CD4-positive, alpha-beta T cell treated with Interleukin-15 for 4 hours (primary cell): ENCODE measurements at places on chromosomes 2 and 18.

DNA sequence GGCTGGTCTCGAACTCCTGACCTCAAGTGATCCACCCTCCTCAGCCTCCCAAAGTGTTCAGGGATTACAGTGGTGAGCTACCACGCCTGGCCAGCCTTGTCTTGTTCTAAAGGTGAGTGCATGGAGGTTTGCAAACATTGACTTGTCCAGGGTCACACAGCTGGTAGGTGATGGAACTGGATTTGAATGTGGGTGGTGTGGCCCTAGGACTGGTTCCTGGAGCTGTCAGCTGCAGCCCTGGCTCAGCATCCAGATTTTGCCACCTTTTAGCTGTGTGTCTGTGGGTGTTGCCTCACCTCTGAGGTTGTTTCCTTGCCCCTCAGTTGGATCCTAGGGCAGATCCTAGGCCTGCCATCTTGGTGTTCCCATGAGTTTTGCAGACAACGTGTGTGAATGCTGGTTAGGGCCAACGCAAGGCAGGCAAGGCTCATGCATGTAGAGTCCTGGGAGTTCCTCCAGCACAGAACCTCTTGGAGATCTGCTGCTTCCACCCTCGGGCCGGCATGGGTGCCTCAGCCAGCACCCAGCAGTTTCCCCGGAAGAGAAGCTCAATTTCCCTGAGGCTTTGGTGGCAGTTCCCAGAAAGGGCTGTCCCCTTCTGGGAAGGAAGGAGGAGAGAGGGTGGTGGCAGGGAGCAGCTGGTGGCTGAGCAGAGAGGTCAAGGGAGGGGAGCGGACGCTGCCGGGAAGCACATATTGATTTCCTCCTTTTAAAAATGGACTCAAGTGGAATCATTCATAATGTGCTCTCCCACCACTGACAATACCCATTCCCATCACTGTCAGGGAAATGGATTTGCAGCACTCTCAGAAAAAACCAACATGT, 127.6 kb upstream of the HS6ST1 start:
- no peak for DNase-seq

DNA sequence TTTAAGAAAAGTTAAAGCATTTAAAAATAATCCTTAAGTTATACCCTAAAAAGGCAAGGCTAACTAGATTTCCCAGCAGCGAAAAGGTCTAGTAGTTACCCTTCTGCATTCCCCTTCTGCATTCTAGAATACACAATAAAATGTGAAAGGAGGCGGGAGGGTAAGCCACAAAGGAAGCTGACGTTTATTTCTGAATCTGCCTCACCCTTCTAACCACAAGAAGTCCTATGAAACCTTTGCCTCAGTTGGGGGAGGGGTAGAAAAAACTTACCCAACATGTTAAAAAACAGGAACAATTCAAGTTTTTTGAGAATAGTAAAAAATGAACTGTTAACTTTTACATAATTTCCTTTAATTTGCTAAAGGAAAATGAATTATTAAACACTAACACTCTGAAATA, 11.3 kb downstream of the STK17B start:
- DNase-seq, result peak; percentile 83

DNA sequence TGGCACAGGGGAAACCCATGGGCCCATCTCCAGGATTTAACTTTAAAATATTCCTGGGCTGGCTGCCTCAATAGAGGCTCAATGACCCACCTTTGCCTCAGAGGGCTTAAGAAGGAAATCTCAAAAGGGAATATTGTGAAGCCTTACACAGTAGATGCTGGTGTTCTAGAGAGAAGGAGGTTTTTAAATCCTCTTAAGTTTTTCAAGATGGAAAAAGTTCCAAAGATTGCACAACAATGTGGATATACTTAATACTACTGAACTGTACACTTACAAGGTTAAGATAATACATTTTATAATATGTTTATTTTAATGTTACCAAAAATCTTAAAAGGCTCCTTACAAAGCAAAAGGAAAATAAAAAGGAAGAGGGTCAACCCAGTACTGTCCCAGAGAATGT, 54.9 kb upstream of the LCLAT1 start:
- no peak for DNase-seq

GRCh38 chr2:16441431-16441830, 224.2 kb downstream of the CYRIA start:
- DNase-seq, result no peak

- DNase-seq, result no peak
Observed at GRCh38 chr2:25187729-25188350, 19.5 kb upstream of the POMC start.

GRCh38 chr2:234579231-234579962, 82.5 kb upstream of the ARL4C start:
- no peak for DNase-seq

GRCh38 chr2:7004636-7005035, 87.4 kb downstream of the RNF144A start:
- DNase-seq, result no peak

GRCh38 chr2:101188683-101189405, 37.7 kb upstream of the TBC1D8 start:
- DNase-seq, result no peak

- DNase-seq, result no peak
Observed at GRCh38 chr2:136210455-136210805, 92.5 kb upstream of the CXCR4 start.

GRCh38 chr2:3199627-3200345, 177.8 kb downstream of the EIPR1 start:
- no peak for DNase-seq

DNA sequence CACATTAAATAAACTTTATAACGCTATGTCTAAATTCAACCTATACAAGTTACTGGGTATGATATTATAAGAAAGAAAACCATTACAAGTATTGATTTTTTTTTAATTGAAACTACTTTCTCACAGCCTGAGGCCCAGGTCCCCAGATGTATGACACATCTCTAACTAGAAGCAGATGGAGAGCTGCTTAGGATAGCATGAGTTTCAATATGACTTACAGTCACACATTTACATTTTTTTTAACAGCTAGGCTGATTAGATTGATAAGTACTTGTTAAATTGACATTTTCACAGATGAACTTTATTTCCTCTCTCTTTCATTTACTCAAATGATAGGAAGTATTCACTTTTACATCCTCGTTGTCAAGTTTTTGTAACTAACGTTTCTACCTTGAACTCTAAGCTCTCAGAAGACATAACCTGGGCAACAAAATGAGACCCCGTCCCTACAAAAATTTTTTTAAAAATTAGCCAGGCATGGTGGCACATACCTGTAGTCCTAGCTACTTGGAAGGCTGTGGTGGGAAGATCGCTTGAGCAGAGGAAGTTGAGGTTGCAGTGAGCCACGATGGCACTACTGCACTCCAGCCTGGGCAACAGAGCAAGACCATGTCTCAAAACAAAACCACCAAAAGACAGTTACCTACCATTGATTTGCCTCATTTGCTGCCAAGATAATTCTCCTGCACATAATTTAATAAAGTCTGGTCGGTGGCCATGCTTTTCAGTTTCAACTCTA, 52.4 kb downstream of the STK39 start:
- peak; percentile 52 for DNase-seq

GRCh38 chr2:69291721-69292120, 95.3 kb downstream of the GFPT1 start:
- no peak for DNase-seq

GRCh38 chr2:8475349-8476031, 206.4 kb upstream of the ID2 start:
- peak; percentile 74 for DNase-seq

DNA sequence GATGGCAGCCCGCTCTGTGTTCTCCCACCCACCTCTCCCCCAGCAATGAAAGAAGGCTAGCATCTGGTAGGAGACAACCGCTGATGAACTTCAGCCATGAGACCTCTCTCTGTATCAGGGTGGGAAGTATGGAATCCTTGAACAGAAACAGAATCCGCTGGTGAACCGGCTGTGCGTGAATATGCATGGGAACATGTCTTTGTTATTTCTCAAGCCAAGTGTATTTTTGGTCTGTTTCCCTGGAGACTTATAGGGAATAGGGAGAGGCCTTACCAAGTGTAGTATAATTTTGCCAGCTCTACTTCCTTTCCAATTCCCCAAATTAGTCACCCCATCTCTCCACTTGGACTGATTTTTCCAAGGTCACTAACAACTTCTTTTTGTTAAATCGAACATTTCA, 30.1 kb downstream of the WNT10A start:
- no peak for DNase-seq

DNA sequence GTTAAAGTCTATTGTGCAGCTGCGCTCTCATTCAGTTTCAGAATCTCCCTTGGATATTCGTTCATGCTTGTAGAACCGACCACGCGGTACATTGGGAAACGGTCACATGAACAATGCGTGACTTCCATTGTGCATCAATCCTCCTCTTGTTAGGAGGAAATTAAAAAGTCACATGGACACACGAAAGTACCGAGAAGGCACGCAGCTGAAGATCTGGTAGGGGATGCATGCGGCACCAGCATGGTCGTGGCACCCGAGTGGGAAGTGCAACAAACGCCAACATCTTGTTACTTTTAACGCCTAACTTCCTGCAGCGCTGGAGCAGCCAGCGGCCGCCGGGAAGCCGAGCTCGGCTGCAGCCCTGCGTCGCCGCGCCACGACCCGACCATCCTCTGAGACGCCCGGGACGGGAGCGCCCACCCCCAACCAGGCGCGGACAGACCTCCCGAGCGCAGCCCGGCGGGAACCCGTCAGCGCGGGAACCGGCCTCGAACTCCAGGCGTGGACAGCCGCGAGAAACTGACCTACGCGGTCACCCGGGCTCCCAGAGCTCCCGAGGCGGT, 412 bp downstream of the OSBPL1A start:
- DNase-seq, result peak; percentile 7

DNA sequence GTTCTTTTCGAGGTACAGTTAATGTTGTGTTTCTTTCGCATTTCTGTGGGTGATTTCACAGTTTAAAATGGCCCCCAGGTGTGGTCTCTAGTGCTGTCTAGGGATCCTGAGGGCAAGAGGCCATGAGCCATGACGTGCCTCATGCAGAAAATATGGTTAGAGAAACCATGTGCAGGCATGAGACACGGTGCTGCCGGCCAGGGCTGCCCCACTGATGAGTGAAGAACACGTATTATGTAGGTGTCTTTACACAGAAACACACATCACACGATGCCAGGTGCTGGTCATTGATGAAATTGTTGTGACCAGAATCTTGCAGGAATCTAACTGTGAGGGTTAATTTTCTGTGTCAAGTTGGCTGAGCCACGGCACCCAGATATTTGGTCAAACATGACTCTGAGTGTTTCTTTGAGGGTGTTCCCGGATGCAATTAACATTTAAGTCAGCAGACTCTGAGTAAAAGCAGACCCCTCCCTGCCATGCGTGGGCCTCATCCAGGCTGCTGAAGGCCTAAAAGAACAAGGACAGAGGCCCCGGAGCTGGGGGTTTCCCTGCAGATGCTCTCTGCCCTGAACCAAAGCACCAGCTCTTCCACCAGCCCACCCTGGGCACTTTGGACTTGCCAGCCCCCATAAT, 463.0 kb upstream of the MYT1L start:
- no peak for DNase-seq

DNA sequence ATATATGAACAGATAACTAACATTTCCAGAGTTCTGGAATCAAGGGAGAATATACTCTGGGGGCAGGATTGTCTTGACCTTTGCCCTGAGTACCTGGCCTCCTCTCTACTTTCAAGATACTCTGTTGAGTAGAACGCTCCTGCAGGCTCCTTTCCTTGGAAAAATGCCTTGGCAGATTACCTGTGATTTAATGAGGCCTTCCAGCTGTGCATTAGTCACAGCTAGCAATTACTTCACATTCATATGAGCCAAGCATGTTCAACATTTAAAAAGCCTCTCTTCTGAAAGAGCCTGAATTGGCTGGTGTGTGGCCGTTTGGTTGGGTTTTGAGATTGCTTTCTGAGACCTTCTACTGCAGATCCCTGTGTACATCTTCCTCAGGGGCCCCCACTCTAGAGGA, 142.2 kb downstream of the PLCL1 start:
- DNase-seq, result no peak

DNA sequence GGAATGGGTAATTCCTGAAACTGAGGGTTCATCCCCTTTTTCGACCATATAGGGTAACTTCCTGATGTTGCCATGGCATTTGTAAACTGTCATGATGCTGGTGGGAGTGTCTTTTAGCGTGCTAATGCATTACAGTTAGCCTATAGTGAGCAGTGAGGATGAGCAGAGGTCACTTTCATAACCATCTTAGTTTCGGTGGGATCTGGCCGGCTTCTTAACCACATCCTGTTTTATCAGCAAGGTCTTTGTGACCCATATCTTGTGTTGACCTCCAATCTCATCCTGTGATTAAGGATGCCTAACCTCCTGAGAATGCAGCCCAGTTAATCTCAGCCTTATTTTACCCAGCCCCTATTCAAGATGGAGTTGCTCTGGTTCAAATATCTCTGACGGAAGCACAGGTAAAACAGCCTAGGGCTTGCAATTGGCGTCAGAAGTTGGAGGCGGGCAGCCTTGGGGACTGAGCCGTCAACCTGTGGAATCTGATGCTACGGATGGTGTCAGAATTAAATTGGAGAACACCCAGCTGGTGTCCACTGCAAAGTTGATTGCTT, 19.5 kb downstream of the RALBP1 start:
- peak; percentile 1 for DNase-seq

DNA sequence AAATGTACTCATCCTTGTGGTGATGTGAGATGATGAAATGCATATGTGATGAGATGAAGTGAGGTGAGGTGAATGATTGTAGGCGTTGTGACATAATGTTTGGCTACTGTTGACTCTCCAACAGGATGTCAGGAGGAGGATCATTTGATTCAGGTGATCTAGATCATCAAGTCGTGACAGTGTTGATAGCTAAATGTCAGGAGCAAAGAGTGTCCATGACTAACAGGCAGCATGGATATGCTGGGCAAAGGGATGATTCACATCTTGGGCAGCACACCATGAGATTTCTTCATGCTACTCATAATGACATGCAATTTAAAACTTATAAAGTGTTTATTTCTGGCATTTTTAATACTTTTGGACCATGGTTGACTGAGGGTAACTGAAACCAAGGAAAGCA, 40.2 kb upstream of the UBXN4 start:
- DNase-seq, result no peak

DNA sequence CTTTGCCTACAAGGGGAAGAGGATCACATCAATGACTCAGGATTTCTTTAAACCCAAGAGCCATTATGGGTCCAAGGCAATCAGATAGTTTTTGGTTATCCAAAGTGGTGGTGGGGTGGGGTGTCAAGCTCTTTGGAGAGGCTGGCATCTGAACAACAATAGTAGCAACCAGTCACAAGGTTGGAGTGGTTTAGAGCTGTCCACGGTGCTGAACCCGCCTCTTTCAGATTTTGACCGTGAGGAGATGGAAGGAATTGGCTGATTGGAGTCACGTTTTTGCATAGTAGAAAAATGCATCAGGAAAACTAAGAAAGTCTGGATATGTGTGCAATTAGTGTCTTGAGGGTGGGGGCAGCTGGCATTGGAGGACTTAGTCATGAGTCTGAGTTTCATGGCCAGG, 159.9 kb downstream of the LOXHD1 start:
- DNase-seq, result no peak

- DNase-seq, result no peak
Observed at GRCh38 chr18:22193466-22193865, 24.1 kb downstream of the GATA6 start.

DNA sequence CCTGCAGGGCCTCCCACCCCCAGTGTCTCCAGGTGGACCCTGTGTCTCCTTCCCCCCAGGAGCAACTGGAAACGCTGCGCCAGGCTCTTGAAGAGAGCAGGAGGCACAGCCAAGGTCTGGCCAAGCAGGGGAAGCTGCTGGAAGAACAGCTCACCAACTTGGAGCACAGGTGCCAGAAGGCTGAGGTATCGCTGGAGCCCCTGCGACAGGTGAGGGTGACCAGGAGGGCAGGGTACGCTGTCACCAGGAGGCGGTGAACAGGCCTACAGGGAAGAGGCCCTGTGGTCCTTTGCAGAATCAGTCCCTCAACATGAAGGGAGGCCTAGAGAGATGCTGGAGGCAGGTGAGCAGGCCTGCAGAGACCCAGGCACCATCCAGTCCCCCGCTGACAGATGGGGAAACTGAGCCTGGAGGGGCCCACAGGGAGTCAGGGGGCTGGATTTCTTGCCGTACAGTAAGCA, 15.6 kb upstream of the SNED1 start:
- no peak for DNase-seq
